ENCODE measurements at places on chromosomes 2 and 18. TPM values are rescaled to one million over a fixed set of nuclear protein-coding genes. Genes with fewer than 3 reads are reported as not detected.

AOX1 gene
- total RNA-seq, result 6.4 TPM

DNA sequence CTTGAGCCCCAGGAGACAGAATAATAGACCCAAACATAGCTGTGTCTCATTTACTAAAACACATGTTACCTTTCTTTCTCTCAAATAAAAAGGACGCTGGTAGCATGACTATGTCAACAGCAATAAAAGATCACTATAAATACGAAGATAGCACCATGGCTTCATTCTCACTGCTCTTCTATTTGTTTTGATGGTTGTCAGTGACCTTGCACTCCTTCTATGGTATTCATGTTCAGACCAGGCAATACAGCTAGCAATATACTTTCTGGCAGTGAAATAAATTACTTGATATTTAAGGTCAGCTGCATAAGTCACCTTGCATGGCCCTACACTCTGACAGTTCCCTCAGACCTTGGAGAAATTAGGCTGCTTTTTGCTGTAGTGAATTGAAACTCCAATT, 263.2 kb upstream of the CDH7 start:
- no peak for DNase-seq

GRCh38 chr2:151423760-151424159, 14.1 kb downstream of the RIF1 start:
- DNase-seq, result no peak

AKAIN1 gene
- total RNA-seq, result 1.1 TPM

PKDCC gene
- total RNA-seq, result 81.8 TPM

DNA sequence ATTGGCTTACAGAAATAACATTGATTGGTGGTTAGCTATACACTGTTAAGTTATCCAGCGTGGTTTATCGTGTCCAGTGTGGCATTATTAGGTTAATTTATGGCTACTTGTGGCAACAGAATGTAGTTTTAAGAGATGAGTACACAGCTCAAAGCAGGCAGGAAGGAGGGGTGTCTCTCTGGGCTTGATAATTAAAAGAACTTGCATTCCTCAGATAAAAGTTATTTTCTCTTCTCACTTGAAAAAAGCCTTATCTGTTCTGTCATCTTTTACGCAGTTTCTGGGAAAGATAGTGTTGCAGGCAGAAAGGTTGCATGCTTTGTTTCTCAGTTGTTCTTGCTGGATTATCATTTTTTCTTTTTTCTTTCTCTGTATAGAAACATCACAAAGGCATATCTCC, 154.4 kb upstream of the COL3A1 start:
- no peak for DNase-seq

DNA sequence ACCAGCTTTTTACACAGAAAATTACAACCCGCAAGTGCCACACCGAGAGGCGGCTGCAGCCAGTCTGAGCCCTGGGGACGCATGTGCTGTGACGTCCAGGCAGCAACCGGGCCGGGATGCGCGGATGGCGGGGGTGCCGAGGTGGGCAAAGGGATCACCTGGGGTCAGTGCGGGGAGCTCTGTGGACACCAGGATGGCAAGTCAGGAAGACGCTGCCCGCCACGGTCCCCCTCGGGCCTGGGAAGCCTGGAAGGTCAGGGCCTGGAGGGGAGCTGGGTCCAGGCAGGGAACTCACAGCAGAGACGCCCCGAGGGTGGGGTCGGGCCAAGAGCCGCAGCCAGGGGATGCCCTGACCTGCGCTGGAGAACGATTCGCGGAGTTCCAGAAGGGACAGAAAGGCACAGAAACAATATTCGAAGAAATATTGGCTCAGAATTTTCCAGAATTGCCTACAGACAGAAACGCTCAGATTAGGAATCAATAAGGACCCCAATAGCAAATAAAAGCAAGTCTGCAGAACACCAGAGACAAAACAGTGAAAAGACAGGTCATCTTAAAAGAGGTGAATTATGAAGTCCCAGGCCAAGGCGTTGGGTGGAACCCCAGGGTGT, 11.7 kb upstream of the KIF1A start:
- DNase-seq, result no peak

DNA sequence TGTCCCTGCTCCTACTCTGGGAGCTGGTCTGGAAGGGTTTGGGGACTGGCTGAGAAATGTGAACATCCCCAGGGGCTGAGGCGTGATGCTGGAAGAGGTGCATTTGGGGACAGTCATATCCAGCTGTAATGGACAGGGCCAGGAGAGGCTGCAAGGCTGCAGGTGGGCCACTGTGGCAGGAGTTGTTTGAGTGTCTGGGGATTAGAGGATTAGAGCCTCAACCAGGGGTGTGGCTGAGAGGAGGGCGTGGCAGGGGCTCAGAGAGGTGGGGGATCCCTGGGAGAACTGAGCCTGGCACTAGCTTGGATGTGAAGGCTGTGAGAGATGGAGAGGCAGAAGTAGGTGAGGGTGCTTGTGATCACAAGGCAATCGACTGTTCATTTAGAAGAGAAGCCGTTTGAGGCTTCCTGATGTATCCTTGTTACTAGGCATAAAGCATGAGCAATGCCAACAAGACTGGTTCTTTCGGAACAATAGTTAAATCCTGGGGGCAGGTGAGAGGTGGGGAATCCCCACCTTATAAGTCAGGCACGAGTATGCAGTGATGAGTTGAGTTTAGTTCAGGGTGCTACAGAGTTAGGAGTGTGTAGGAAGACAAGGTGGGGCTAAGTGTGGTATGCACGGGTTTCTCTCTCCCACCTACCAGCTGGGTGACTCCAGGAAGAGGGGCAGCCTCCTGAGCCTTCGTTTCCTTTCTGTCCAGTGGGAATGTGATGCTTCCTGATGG, 31.9 kb downstream of the SH3RF3 start:
- no peak for DNase-seq

DNA sequence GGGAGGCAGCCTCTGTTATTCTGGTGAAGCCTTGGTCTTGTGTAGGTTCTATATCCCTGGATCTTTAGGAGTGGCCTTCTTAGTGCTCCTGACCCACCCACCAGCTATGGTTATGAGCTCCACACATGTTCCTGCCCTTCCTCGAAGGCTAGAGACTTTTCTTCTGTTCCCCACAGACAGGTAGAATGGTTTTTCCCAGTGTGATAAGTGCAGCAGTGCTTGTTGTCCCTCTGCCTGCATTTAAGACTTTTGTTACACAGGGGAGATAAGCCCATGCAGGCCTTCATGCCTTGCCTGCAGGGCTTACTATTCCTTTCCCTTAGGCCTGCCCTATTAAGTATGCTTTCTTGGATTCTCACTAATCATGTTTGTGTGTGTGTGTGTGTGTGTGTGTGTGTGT, 48.4 kb upstream of the DSC1 start:
- DNase-seq, result no peak

GRCh38 chr2:215758691-215759090, 254.7 kb downstream of the MREG start:
- DNase-seq, result no peak

DNA sequence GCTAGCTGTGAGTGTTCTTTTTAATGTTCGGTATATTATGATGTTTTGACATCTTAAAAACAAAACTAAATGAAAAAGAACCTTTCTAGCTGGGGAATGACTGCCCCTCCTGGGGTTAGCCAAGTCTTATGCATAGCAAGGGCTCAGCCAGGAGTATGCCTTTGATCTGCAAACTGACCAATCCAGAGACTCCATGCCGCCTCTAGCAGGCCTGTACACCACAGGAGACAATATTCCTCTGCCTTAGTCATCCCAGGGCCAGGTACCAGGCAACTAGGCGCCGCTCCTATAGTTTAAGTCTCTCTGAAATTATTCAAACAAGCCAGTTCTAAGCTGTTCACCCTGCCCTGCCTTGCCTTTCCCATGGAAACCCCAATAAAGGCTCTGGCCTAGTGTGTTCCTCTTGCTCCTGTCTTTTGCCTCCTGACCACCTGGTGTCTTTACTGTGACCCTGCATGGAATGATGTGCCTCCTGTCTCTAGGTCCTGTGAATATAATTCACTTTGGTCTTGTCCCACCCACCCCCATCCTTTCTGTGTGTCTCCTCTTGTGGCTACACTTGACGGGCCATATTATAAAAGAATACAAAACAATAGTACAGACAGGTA, 52.0 kb upstream of the CHN1 start:
- no peak for DNase-seq

- DNase-seq, result no peak
Observed at GRCh38 chr18:77013811-77014521, 118.6 kb downstream of the MBP start.

DNA sequence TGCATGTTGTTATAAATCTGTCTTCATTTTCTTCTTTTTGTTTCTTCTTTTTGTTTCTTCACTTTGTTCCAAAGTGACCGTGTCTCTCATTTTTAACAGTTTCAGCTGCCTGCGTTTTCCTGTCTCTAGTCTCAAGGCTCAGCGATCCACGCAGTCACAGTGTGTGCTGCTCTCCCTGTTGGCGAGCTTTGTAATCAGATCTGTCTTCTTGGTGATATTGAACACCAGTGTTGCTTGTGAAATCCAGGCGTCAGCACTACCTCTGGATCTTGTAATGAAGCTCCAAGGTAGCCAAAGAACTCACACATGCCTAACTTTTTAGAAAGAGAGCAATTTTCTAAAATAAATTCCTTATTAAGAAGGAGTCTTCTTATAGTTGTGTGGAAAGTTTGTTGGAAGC, 13.2 kb downstream of the SNTG2 start:
- no peak for DNase-seq

GRCh38 chr2:108637304-108637669, 82.0 kb upstream of the RANBP2 start:
- DNase-seq, result no peak

DNA sequence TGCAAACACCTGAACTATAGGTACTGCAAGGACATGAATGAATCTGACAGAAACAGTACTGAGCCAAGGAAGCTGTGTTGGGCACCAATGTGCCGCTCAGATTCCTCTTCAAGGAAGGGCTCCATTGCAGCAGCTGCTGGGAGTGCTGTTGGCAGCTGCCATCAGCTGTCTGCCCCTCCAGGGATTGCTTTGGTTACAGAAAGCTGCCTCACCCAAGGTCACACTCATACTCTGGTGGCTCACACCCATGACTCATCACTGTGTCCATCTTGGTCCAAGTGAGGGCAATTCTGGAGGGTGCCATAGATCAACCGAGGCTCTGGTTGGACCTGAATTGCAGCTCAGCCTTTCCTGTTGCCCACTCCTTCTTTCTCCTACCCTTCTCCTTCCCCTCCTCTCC, 24.4 kb upstream of the TRPM8 start:
- DNase-seq, result no peak

DNA sequence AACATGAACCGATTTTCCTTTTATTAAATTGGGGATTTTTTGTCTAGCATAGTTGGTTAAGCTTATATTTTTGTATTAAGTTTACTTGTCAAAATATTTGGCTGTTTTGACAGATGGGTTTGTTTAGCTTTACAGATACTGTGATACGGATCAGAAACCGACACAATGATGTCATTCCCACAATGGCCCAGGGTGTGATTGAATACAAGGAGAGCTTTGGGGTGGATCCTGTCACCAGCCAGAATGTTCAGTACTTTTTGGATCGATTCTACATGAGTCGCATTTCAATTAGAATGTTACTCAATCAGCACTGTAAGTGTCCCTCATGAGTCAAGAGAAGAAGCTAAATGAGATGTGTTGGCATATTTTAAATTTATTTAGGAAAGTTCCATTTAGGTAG, 8.5 kb downstream of the PDK1 start:
- DNase-seq, result no peak

DNA sequence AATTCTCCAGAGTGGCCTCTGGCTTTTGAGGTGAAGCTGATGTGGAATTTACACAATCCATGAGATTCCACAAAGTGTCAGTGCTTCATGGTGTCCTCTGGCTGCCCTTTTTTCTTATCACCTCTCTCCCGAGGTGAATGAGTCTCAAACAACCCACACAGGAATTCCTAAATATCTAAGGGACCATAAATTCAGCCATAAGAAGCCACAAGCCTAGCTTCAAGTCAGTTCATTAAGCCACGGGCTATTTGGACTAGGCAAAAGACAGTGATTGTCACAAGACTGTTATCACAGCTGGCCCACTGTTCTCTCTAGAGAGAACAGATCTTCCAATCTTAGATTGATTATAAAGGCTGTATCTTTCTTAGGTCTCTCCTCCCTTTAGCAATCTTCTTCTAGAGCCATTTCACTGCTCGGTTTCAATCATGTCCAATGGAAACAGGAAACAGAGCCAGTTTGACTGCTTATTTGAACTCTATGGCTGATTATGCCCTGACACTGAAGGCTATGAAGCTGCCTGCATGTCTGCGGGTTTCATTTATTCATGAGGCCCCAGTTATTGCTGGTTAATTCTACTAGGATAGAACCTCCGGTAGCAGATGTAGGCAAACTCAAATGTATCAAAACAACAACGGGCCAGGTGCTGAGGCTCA, 4.1 kb downstream of the NEMP2 start:
- no peak for DNase-seq

PRKAG3 gene
- not detected for total RNA-seq

GCKR gene
- total RNA-seq, result 0.65 TPM

SOWAHC gene
- total RNA-seq, result 15.5 TPM

DNA sequence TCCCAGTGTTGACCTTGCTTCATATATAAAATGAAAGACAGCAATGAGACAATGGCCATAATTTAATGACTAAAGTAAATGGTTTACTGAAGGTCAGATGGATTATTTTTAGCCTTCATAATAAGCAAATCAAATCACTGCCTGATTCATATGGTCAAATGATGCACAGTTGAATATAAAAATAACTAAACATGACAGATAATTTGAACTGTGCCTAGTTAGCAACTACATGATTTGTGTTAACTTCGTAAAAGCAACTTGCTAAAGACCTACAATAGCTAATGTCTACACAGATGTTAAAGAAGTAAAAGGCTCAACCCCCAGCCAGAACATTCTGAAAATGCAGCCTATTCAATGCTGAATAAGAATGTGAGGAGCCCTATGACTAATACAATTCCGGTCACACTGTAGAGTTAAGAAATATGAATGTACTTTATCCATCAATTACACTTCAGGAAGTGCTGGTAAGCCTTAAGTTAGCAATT, 590.8 kb upstream of the CDH2 start:
- DNase-seq, result no peak

GRCh38 chr2:85744055-85744454, 9.7 kb upstream of the ATOH8 start:
- DNase-seq, result no peak

MALT1 gene
- 29.7 TPM for total RNA-seq

SEH1L gene
- total RNA-seq, result 39.1 TPM

DNA sequence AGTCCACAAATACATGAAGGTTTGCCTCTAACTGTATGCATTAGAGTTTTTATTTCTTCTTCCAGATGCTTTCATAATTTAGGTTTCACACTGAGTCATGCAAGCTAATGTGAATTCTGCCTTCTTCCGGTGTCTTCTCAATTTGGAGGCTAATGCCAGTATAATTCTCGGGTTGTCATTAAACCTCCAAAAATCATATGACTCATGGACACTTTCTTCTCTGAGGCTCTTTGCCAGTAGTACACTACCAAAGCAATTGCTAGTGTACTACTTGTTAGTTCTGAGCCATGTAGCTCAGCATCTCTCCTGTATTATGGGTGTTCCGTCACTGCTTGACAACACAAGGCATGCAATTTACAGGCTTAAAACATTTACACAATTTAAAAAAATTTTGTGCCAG, 137.1 kb downstream of the VWC2L start:
- DNase-seq, result no peak

CAPN13 gene
- 3.3 TPM for total RNA-seq

- peak; percentile 83 for DNase-seq
Observed at GRCh38 chr18:10519999-10520935, 5.6 kb upstream of the NAPG start.

MIB1 gene
- 43.4 TPM for total RNA-seq

HTR2B gene
- total RNA-seq, result not detected

Measured in type B pancreatic cell (in vitro differentiated cells).